ENCODE measurements at places on chromosomes 1 and 21.

DNA sequence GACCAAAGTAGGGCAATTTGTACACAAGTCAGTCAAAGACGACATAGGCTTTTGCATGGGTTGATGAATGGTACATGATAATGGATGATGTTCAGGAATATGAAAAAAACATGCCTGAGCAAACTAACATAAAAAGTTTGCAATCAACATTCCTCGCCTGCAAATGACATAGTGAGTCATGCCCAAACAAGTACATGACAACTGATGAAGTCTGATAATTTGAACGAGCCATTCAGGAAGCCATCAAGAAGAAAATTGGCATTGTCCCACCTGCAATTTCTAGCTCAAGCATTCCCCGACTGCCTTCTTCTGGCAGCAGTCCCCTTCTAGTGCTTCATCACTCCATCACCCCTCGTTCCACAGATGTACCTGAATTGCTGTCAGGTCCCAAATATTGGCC, 118.4 kb upstream of the NR5A2 start:
- DNase-seq = no peak

- DNase-seq = no peak
These were observed 84.5 kb downstream of the POU2F1 start for GRCh38 chr1:167305059-167305705.

GRCh38 chr1:201945157-201945556, 1.2 kb downstream of the LMOD1 start:
- no peak for DNase-seq

DNA sequence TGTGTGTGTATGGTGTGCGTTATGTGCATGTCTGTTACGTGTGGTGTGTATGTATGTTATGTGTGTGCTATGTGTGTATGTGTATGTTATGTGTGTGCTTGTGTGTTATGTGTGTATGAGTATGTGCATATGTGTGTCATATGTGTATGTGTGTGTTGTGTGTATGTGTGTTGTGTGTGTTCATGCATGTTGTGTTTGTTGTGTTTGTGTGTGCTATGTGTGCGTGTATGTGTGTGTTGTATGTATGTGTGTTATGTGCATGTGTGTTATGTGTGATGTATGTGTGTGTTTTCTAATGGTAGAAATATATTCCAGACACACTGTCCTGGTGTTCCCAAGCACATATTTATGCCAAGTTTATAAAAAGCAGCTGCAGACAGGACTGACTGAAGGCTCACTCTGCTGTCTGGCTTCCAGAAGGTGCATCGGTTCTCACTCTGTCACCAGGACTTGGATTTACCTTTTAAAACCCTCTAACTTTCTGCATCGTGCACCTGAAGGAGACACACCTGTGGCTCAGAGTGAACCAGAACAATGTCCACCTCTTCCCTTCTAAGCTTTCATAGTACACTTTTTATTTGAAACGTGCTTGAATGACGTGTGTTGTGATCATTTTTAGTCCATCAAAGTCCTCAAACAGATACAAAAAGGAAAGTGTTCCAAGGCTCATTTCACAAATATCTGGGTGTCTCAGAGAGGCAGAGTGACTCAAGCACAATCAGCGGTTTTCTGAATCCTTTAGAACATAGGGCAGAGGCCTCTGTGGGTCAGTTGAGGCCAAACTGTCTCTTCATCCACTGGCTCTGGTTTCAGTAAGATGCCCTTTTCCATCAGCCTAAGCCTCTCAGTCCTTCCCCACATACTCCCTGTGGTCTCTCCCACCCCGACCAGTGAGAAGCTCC, 49.9 kb downstream of the TOMM20 start:
- DNase-seq = no peak

DNA sequence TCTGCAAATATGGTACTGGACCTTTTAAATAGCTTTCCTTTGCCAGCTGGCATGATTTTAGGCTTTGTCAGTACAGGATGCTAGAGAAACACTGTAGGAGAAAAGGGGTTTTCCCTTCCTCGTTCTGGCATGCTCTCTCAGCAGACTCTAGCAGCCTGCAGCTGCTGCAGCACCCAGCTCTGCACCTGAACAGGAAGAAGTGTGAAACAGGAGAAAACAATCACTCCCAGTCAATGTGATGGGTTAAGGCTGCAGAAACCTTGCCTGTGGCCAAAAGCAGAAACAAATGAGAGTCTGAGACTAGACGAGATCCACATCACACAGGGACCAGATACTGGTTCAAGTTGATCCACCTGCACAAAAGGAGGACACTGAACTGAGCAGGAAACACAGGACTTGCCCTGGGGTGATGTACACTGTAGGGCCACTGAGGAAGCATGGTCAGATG, 21.2 kb downstream of the OVGP1 start:
- peak; percentile 15 for DNase-seq

Data from muscle of back (tissue), 13 donors.